ENCODE measurements at places on chromosomes 13 and 19.

DNA sequence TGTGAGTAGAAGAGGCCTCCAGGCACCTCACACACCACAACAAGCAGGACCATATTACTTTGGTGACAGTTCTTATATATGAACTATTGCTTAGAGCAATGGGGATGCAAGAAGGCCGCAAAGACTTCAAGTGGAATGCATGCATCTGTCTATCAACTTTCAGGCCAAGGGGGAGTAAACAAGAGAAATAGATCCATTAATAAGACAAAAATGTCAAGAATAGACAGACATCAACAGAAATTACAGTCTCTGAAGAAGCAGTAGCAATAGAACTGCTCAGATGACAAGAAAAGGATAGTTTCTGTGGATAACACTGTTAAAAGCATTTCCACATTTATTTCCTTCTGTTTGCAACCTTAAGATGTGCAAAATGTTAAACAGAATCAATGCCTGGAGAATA lies 1057.7 kb downstream of the UQCRFS1 start:
- no peak for DNase-seq

DNA sequence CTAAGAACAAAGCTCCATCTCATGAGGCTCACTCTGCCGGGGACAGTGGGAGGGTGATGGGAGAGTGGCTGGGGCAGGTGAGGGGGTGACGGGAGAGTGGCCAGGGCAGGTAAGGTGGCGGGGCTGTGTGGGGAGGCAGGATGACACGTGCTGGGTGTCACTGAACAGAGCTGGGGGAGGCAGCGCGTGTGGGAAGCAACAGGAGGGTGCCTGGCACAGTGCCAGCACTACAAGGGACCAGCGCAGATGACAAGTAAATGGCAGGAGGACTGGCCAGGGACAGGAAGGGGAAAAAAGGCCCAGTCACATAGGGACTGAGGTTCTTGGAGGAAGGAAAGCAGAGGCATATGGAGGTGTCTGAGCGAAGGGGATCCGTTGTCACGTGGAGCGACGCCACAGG lies 129.9 kb downstream of the RNF17 start:
- DNase-seq = no peak

DNA sequence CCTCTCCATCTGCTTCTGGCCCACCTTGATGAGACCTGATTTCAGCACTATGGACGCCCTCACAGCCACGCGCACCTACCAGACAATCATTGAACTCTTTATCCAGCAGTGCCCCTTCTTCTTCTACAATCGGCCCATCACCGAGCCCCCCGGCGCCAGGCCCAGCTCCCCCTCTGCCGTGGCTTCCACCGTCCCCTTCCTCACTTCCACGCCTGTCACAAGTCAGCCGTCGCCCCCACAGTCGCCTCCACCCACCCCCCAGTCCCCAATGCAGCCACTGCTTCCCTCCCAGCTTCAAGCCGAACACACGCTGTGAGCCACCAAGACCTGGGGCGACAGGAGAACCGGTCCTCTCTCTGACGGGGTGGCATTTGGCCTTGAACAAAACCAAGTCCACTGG lies 19.3 kb upstream of the NPAS1 start:
- DNase-seq = no peak

GRCh38 chr13:76925115-76925514 lies 23.2 kb upstream of the ACOD1 start:
- no peak for DNase-seq

DNA sequence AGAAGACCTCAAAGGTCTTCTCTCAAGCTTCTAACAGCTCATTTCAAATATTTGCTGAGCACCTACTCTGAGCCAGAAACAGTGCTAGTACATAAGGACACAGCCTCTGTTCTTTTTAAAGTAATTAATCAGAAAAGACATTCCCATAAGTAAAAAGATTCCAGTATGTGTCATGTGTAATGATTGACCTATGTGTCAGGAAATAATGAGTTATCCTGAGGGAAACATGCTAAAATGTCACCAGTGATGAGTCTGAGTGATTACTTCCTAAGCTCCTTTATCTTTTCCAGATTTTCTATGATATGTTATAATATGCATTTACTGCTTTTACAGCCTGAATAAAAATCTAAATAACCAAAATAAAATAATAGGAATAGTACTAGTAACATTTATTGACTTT lies 107.6 kb downstream of the SLC25A15 start:
- DNase-seq = no peak

DNA sequence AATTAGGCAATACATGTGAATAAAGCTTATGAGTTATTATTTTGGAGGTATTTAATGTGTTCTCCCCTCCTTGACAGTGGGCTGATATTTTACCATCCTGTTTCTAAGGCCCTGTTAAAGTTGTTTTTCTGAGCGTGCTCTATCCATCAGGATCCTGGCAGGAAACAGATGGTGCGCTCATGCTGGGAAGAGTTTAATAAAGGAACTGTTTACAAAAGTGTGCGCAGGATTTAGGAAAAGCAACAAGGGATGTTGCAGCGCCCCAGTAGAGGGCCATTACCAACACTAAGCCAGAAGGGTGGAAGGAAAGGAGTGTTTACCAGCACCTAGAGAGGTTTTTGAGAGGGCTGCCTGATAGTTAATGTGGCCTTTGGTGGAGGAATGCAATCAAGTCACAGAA lies 374.5 kb downstream of the KCNRG start:
- DNase-seq = no peak

- DNase-seq = no peak
These were observed 985 bp upstream of the CLC start for GRCh38 chr19:39738814-39739213.

DNA sequence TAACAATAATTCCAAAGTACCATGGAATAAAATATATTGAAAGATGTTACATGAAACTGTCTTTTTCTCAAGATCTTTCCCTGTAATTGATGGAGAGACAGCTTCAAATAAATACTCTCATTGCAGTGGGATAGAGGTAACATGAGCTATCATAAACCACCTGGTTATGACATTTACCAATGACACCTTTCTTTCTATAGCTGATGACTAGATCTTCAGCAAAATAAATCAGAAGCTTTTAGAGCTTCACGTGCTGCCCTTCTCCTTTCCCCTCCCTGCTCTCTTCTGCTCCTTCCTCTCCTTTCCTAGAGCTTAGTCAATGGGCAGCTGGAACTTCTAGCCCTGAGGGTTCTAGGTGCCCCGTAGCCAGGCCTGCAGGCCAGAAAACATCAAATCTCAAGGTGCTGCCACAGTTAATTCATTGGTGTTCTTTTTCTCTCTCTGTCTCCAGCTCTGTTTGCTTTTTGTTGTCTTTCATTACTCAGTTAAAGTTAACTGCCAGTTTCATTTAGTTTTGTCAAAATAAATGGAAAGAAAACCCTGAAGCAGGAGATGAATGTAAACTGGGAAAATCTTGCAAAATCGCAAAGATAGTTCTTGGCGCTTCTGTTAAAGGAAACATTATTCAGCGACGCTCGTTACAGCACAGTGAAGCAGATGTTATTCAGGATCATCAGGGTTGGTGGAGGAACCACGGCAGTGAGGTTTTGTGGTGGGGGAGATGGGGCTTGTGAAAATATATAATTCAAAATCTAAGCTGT lies 8.3 kb upstream of the METTL21C start:
- no peak for DNase-seq

DNA sequence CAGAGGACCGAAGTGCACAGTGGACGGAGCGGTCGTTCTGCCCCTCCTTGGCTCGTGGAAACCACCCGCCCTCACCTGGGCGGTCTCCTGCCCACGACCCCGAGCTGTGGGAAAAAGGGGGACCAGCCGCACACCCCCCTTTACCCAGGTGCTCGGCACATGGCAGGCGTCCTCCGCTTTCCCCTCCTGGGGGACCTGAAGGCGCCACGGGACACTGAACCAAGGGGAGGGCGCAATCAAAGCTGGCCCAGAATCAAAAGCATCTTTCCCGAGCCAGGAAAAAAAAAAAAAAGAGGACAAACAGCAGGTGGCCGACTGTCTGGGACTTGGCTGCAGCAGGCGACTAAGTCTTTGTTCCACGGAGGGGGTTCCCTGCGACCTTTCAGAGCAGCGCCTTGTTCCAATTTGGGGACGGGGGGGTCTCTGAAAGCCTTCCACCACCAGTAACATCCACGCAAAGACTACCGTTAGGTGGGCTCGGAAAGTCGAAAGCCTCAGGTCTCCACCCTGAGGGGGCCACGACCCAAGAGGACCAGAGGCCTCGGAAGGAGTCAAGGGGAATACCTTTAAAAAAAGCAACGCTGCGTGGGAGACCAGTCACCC lies 1.1 kb downstream of the MBD3 start:
- no peak for DNase-seq

DNA sequence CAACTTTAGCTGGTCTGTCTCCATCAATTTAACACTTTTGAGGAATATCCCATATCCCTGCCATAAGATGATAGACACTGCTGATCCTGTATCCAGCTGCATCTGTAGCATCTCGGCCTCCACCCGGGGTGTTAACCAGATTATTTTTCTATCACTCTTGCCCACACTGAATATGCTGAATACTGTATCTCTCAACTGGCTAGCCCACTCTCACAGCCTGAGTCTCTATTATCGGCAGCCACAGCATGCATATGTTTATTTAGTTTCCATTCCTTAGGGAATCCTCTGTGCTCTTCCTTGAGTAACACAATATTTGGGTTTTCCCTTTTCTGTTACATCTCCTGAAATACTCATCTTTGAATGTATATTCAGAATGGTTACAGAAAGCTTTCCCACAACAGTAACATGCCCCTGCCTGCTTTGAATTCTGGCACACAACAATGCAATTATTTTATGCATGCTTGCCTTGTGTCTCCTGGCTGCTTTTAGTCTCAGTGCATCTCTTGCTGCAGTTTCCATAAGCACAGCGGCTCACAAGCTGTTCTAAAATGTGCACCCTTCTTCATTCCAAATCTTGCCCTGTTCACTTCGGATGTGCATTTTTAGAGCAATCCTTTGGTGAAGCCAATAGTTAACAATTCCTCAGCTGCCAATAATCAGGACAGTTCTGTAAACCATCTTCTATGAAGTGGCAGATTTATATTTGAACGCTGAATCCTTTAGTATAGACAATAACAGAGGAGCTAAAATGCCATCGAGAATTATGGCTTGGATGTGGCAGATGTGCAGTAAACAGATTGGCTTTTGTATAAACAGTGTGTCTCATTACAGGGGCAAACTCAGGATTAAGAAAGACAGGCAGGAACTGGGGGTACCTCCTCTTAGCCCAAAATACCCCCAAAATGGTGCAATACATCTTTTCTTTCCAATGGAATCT lies 261.9 kb upstream of the SOX21 start:
- DNase-seq = no peak
